ENCODE measurements at places on chromosomes 1 and 21. TPM values are rescaled to one million over a fixed set of nuclear protein-coding genes. Genes with fewer than 3 reads are reported as not detected.

- H3K27ac ChIP-seq: no peak overlapping the region
- no peak overlapping the region for H3K4me3 ChIP-seq
- H3K36me3 ChIP-seq: no peaks in the 10 kb centered on the region
- no peak for DNase-seq
- H3K27me3 ChIP-seq: no peaks in the 10 kb centered on the region
- H3K4me1 ChIP-seq: no peaks in the 10 kb centered on the region
Measured at GRCh38 chr1:30508175-30508448, 215.3 kb downstream of the MATN1 start.

DNA sequence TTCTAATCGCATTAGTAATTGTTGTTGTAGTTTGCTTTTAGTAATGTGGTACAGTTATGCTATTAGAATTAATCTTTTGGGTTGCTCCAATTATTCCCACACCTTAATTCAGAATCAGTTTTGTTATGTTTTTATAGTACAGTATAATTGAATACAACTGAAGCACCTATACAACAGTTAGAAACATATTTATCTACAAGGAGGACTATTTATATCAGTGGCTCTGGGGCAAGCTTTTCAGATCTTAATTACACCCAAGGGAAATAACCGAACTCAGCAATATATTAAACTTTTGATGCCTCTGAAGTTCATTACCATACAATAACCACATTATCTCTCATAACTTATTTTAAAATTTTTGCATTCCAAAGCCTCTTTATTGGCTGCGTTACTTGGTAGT is 74.4 kb downstream of the LHX9 start:
- no peaks in the 10 kb centered on the region for H3K36me3 ChIP-seq
- no peak for DNase-seq
- no peaks in the 10 kb centered on the region for H3K4me1 ChIP-seq
- no peak overlapping the region for H3K4me3 ChIP-seq
- H3K27me3 ChIP-seq: no peaks in the 10 kb centered on the region
- H3K27ac ChIP-seq: no peak overlapping the region

GRCh38 chr1:55140546-55140983 is 74.6 kb downstream of the USP24 start:
- H3K27me3 ChIP-seq: no peaks in the 10 kb centered on the region
- peak; percentile 55 for DNase-seq
- H3K4me3 ChIP-seq: no peak overlapping the region
- H3K36me3 ChIP-seq: peaks cover 77% of the 10 kb centered on the region

GRCh38 chr21:37821786-37822450 is 94.3 kb downstream of the KCNJ6 start:
- no peaks in the 10 kb centered on the region for H3K36me3 ChIP-seq
- DNase-seq: no peak
- no peaks in the 10 kb centered on the region for H3K4me1 ChIP-seq
- H3K27me3 ChIP-seq: no peaks in the 10 kb centered on the region
- no peak overlapping the region for H3K27ac ChIP-seq

GRCh38 chr1:64469977-64470664 is at the start of gene CACHD1:
CACHD1 (plus strand) TSS chr1:64470129; CDS start chr1:64470745, 616 bp downstream.
- H3K4me1 ChIP-seq: peaks cover 22% of the 10 kb centered on the region
- H3K27me3 ChIP-seq: no peaks in the 10 kb centered on the region
- peak within 1 kb of the TSS; percentile 79 for H3K4me3 ChIP-seq
- DNase-seq: peak; percentile 95
- H3K36me3 ChIP-seq: no peaks in the 10 kb centered on the region

DNA sequence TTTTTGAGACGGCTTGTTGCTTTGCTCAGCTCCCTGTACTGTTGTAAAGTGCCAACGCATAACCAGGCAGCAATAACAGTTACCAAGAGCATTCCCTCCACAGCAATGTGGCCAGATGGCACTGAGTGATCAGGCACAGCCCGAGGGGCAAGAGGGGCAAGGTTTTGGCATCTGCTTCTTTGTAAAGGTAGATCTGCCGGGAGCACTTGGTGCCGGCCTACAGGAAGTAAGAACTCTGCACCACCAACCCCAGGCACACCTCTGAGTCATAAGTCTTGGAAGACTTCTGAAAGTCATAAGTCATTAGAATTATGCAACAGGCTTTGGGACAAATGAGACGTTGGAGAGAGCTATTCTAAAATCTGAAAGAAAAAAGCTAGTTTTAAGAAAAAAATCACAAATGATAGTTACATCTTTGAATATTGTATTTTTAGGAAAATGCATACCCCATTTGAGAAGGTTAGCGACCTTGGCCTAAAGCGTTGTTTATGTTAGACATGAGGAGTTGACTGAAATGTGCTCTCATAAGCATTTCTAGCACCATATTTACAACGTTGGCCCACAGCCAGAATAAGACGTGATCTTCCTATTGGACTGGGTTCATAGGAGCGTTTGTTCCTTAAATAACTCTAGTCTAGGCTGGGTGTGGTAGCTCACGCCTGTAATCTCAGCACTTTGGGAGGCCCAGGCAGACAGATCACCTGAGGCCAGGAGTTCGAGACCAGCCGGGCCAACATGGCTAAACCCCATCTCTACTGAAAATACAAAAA is 37.7 kb upstream of the MAP10 start:
- no peak overlapping the region for H3K4me3 ChIP-seq
- no peaks in the 10 kb centered on the region for H3K4me1 ChIP-seq
- no peak for DNase-seq

DNA sequence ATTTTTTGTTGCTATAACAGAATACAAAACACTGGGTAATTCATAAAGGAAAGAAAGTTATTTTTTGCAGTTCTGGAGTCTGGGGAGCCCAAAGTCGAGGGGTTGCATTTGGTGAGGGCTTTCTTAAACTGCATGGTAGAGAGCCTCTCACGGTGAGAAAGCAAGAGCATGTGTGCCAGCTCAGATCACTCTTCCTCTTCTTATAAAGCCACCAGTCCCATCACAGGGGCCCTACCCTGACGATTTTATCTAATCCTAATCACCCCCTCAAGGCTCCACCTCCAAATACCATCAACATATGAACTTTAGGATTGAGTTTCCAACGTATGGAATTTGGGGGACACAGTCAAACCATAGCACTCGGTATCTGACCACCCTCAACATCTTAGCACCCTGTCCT is 1.0 kb upstream of the STRIP1 start:
- DNase-seq: no peak
- peaks cover 10% of the 10 kb centered on the region for H3K36me3 ChIP-seq
- H3K27me3 ChIP-seq: no peaks in the 10 kb centered on the region
- H3K4me1 ChIP-seq: peaks cover 4% of the 10 kb centered on the region

The ALX3 gene
- polyA plus RNA-seq: not detected

The DTL gene
- polyA plus RNA-seq: 12.6 TPM

The DDR2 gene
- 55.4 TPM for polyA plus RNA-seq

Data from SK-N-SH (cell line).